ENCODE measurements at places on chromosomes 5 and 9.

- no peak for DNase-seq
These were observed 3.7 kb upstream of the IFNB1 start for GRCh38 chr9:21081451-21081850.

- no peak for DNase-seq
These were observed 48.1 kb upstream of the LHFPL2 start for GRCh38 chr5:78696637-78697036.

DNA sequence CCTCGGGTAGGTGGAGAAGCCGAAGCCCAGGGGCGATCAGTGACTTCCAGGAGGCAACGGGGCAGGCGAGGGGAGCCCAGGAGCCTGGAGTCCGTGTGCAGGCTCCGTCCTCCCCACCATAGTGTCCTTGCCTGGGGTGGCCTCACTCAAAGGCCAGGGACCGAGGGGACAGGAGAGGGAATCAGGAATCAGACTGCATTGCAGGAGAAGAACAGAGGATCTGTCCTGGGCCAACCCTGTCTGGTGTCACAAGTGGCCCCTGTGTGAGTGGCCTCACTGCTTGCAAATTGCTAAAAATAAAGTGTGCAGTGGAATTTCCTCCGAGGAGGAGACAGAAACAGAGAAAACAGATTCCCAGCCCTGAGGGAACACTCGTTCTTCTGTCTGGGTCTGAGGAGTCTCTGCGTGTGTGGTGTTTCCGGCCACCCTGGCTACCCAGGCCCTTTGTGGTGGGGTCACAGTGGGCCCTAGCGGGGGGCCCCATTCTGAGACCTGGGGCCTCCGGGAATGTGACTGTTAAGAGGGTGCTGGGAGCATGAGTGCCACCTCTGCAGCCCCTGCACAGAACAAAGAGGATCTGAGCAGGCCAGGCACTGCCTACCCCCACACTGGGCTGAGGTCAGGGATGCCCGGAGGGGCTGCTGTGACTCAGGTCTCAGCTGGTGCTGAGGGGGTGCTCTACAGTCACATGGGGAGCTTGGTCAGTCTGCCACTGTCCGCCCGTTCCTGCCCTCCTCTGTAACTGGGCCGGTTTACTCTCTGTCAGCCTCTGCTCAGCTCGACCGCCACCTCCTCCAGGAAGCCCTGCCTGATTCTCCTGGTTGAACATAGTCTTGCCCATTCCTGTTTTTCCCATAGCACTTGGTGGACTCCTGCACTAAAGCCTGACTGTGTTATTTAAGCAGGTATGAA is 7.4 kb downstream of the TRAF1 start:
- no peak for DNase-seq

GRCh38 chr9:124022201-124023121 is 10.9 kb downstream of the LHX2 start:
- no peak for DNase-seq

DNA sequence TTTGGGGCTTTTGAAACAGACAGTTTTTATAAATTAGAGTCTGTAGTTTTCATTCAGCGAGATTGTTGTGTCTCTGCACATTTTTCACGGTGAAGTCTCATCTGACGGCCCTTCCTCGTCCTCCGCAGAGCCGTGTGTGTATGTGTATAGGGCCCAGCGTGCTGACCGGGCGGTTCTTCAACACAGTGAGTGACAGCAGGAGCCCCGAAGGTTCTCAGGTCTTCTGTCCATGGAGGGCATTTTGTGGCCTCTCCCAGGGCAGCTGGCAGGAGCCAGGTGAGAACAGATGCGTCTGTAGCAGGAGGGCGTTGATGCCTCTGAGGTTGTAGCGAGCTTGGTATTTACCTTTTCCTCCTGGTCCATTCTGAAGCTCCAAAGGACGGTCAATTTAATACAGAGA is 116.0 kb upstream of the LPCAT1 start:
- no peak for DNase-seq

DNA sequence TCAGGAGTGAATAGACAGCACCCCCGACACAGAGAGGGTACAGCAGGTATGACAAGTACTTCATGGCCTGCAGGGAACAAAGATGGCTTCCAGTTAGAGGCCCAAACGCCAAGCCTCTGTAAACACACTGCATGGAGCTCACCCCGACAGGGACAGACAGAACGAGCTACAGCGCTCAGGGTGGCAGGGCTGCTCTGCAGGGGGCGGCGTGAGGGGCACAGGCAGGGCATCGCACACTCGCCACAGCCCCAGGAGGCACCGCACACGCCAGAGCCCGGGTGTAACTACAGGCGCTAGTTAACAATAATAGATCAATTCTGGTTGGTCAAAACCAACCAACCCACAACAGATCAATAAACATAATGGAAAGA is 21.1 kb downstream of the CLPTM1L start:
- no peak for DNase-seq

DNA sequence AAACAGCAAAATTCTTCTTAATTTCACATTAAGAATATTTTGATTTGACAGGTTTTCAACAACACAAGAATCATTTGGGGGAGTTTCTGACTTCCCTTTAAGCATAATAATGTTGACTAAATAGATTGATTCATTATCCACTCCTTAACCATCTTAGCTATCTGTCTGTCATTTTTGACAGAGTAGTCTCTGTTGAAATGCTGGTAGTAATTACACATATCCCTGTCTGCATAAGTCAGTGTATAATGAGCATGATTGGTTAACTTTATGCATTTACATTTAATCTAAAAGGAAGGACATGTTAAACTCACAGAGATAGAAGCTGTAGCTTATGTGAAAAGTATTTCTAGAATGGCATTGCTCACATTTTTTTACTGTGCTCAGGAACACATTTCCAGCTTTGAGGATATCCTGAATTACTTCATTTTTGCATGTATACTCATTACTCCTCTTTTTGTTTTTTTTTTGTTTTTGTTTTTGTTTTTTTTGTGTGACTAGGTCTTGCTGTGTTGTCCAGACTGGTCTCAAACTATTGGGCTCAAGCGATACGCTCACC is 385.9 kb downstream of the KDM4C start:
- DNase-seq = no peak

DNA sequence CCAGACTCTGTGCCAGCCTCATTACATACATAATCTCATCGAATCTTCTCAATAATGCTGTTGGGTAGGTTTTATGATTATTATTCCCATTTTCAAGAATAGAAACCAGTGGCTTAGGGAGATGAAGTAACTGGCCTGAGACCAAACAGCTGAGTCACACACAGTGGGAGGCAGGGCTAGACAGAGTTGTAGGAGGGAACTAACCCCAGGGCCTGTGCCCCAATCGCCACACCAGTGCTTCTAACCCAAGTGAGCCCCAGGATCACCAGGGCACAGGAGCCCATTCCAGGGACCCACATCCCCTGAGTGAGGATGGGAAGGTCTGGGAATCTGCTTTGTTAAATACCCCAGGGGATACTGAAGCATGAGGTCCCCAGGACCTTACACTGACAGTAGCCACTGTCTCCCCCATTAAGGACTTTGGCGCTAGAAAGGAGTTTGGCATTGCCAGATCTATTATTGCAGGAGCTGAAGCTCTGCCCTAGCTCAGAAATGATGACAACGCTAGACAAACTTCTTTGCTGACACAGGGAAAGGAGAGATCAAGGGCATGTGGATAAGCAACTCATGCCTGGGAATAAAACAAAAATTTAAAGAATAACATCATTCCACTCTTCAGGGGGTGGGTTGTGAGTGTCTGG is 63.8 kb upstream of the PPARGC1B start:
- DNase-seq = no peak

- DNase-seq = no peak
These were observed 337.1 kb upstream of the PANK3 start for GRCh38 chr5:168916266-168916665.

DNA sequence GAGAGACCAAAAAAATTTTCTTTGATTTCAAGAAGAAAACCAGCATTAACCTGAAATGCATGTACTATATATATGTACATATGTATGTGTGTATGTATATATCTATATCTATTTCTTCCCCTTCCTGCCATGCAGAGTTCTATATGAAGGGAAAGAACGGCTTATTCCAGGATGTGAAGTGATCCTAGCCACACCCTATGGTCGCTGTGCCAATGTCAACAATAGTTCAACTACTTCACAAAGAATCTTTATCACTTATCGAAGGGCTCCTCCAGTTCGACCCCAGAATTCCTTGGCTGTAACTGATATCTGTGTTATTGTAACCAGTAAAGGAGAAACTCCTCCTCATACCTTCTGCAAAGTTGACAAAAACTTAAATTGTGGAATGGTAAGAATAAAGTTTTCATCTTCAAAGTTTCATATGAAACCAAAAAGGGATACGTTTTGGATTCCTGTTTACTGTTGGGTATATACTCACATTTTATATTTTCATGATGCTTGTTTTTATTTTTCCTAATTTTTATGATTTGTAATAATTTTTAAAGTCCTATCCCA is 56.2 kb downstream of the DENND4C start:
- no peak for DNase-seq

GRCh38 chr9:76162086-76162730 is 232.0 kb downstream of the RFK start:
- DNase-seq = no peak

- no peak for DNase-seq
These were observed 6.5 kb upstream of the EBF1 start for GRCh38 chr5:159106193-159106568.

DNA sequence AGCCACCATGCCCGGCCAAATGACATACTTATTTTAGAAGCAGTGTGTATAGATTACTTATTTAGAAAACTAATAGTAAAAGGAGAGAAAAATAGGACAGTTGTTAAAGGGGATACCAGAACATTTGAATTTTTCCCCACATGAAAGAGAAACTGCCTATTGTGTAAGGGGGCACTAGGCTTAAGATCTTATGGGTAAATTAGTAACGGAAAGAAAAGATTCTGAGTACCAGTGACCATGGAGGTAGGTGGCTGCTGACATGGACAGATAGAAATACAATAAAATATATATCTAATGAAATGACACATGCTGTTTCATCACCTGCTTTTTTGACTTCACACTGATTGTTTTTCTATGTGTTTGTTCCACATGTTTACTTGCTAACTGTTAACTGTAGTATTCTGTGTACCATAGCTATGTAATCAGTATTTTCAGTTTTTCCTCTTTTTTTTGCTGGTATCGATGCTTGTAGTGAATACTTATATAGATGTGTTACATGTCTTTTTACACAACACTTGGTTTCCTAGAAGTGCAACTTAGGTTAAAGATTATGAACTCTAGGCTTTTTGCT is 3.0 kb upstream of the DNAJC21 start:
- no peak for DNase-seq

- DNase-seq = no peak
These were observed 141.9 kb downstream of the PBX3 start for GRCh38 chr9:125889112-125889475.

DNA sequence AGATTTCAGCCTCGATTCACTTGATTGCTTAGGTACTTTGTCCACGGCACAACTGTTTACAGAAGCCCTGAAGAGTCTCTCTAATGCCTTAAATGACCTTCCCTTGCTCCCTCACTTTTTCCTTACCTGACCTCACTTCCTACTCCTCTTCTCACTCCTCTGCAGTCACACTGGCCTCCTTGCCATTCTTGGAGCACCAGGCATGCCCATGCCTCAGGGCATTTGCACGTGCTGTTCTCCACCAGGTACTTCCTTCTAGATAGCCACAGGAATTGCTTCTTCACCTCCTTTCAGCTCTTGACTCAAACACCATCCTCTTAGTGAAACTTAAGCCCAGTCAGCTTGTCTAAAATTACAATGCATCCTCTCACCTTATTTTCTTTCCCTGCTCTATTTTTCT is 52.4 kb upstream of the TRAF1 start:
- DNase-seq = no peak

DNA sequence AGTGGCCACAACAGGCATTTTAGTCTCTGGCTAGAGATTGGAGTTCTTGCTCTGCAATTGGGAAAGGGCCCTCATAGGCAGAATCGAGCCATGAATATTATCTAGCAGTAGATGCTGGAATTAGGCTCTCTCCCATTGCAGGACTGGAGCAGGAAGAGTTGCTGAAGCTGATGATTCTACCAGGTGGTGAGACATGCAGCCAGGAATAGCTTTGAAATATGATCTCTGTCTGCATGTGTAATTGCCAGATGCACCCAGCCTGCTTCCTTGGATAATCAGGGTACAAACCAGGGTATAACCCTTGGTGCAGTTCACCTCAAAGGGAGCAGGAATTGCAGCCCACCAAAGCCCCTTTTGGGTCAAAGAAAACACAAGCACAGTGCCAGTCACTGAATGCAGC is 211.4 kb upstream of the FTMT start:
- DNase-seq = no peak

DNA sequence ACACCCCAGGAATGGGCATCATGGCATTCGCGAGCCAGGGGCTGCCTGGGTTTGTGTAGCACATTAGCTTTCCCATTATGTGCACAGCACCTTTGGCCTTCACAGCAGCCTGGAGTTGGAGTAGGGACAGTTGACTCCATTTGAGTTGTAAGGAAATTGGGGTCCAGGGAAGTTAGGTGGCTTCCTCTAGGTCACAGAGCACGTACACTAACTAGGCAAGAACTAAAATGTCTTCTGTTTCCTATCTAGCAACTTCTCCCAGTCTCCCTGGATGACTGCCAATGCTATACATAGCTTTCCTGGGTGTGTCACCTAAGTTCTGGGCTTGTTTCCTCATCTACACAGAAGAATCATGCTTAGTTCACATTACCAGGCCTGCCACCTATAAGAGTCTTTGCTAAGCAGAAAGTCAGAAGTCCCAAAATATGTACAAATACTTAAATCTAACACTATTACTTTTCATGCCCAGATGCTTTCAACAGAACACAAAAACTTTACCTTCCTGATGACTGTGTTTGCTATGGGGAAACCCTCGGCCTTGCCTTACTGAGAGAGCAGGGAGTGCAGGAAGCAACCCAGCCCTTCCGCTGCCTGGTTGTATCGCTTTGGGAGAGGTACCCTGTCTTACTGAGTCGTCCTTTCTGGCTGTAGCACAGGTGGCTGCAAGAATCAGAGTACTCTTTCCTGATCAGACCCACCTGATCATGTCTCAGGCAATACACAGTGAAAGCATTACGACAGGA is 12.0 kb downstream of the MACROH2A1 start:
- DNase-seq = no peak

All from activated CD4-positive, alpha-beta memory T cell treated with anti-CD3 and anti-CD28 coated beads, Interleukin-2, amount 10 ng/mL, durations not matched to agents 7 days and 5 days (primary cell).